ENCODE measurements at places on chromosomes 6 and 20. TPM values are rescaled to one million over a fixed set of nuclear protein-coding genes. Genes with fewer than 3 reads are reported as not detected.

NKX2-4 gene
- not detected for total RNA-seq

SYCP2L gene
- 1.3 TPM for total RNA-seq

FAM209B gene
- not detected for total RNA-seq

SOX12 gene
- total RNA-seq, result 43.8 TPM

KIAA0408 gene
- total RNA-seq, result 0.74 TPM

OPN5 gene
- not detected for total RNA-seq

HUS1B gene
- total RNA-seq, result 1.7 TPM

KCNK5 gene
- not detected for total RNA-seq

TGM3 gene
- total RNA-seq, result not detected

DNA sequence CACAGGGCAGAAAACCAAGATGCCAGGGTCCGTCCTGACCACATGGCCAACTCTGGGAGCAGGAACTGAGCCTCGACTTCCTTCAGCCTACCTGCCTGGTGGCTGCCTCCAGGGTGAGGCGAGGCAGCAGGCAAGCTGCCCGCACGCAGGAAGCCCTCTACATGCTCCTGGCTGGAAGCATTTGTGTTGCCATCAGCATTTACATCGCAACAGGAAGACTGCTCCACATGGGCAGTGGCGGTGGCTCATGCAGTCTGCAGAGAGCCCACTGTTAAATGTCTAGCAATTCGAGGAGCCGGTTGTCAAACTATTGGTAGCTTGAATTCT lies 233.8 kb downstream of the SYNDIG1 start:
- DNase-seq, result no peak

DNA sequence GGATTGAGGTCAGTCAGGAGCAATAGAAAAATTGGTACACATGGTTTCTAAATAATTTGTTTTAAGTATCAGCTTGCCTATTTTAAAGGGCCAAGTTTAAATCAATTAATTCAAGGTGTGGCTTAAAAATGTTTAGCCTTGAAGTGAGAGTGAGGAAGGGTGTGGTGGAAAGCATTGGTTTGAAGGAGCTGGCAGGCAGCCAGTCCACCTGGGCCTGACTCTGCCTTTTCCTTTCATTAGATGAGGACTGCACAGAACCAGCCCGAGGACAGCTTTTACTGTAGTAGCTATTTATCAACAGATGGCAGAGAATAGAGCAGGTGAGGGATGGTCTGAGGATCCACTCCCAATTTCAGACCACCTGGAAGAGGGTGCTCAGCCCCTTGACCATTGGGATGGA lies 42.4 kb downstream of the DHX35 start:
- no peak for DNase-seq

- no peak for DNase-seq
Measured at GRCh38 chr20:14830466-14830865, 493.1 kb upstream of the FLRT3 start.

GRCh38 chr20:10802236-10802635 lies 128.4 kb upstream of the JAG1 start:
- DNase-seq, result no peak

GRCh38 chr6:137217801-137218472 lies 1.2 kb downstream of the IFNGR1 start:
- DNase-seq, result peak; percentile 55

- DNase-seq, result no peak
Measured at GRCh38 chr6:126107475-126108166, 121.3 kb downstream of the TRMT11 start.

DNA sequence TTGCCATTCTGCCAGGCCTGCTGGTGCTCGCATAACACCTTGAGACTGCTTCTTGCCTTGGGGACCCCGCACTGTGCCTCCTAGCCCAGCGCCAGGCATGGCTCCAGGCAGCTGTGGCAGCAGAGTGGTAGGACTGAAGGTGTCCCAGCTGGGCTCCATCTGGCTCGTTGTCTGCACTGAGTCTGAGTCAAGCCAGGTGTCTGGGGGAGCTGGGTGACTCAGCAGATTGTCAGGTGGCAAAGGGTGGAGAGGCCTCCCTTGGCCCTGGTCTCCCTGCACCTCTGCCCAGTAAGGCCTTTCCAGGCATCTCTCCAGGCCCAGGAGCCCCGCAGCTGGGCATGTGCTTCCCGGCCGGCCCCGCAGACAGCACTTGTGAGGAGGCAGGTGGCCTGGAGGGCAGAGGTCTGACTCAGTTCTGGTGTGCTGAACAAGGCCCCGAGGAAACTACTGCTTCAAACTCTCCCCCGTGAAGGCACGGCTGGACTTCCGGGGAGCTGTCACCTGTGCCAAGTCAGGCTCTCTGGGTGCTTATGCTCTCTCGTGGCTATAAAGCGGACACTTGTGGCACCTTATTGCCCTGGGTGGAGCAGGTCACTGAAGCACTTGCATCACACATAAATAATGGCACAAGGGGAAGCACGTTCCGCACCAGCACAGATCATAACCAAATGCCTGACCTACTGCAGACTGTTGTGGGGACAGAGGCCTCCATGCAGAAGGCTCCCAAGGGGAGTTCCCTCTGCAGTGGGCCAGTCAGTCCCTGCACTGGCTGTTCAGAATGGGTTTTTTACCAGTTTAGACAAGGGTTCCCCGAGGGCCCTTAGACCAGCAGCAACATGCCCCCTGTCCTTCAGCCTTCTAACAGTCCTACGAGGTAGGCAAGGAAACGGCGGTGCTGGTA lies 27.5 kb downstream of the FOXC1 start:
- DNase-seq, result peak; percentile 4

DNA sequence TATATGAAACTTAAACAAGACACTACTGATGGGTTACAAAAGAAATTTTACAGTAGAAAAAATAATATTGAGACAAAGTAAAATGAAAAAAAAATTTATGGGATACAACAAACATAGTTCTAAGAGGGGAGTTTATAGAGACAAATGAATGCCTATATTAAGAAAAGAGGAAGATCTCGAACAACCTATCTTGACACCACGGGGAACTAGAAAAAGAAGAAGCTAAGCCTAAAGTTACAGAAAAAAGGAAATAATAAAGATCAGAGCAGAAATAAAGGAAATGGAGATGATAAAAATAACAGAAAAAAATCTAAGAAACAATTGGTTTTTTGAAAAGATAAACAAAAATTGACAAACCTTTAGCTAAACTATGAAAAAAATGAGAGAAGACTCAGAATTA lies 9.1 kb upstream of the ECHDC1 start:
- no peak for DNase-seq

- DNase-seq, result peak; percentile 84
Measured at GRCh38 chr20:35992713-35993335, 24.4 kb downstream of the CNBD2 start.

DNA sequence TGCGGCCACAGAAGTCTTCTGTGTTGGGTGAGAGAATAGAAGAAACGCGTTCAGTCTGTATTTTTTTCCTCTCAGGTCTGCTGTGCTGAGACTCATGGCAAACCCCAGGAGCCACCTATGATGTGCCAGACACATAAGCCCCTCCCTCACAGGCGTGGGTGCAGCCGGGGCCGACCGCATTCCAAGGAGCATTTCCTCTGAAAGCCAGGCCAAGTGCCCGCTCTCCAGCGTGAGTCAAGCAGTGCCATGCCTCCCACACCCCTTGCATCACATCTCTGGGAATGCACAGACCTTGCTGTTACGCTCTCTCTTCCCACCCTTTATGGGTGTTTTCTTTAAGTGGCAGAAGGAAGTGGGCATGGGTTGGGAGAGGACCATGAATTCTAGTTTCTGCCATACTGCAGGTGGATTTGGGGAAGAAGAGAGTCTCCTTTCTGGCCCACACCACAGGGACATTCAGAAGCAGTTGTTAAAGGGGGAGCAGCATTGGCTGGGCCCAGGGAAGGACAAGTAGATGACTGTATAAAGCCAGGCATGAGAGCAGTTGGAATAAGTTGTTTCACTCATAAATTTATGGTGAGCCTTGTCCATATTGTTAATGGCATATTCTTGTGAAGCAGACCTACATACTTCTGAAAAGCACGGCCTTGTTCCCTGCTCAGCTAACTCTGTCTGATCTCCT lies 37.1 kb upstream of the TFAP2A start:
- DNase-seq, result no peak

DNA sequence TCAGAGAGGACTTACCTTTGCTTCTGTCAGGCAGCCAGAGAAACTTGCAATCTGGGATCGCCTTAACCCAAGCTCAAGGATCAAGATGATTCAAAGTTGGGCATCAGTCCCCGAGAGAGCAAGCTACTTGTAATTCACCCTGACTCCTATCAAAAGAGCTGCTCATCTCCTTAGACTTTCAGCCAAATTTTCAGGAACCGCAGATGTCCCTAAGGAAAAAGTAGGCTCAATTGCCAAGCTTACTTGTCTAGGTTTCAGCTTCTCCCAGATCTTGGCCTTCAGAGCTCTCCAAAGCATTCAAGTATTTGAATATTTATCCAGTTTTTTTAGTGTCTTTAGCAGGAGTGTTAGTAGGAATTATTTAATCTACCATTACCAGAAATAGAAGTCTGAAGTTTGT lies 434.1 kb upstream of the MMS22L start:
- no peak for DNase-seq

DNA sequence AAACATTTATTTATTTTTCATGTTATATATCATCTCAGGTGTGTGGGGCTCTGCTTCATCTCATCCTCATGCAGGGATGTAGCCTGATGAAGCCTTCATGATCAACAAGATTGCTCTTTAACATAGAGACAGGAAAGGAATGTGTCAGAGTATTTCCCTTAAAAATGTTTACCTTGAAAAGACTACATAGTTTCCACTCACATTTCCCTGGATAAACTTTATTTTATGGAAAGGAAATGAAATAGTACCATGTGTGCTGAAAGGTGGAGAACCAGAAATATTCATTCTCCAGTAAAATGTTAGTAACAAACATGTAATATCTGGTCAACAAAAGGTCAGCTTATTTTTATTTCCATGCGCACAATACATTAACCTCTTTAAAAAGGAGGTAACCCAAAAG lies 155.8 kb downstream of the GRM1 start:
- no peak for DNase-seq

- DNase-seq, result no peak
Measured at GRCh38 chr6:126696921-126697693, 357.2 kb downstream of the CENPW start.

DNA sequence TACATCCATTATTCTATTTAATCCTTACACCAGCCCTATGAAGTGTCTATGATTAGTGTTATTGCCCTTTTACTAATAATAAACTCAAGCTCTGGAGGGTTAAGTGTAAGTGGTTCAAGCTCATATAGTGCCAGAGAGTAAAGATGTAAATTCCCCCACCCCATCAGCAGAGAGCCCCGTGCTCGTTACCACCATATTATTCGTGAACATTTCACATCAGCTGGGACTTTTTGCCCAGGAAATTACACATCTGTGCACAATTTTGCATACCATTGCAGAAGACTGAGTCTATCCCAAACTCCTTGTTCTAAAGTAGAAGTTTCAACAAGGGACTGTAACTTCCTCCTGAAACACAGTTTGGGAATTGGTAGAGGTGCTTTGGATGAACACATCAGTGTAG lies 220.1 kb downstream of the BCAS1 start:
- no peak for DNase-seq

DNA sequence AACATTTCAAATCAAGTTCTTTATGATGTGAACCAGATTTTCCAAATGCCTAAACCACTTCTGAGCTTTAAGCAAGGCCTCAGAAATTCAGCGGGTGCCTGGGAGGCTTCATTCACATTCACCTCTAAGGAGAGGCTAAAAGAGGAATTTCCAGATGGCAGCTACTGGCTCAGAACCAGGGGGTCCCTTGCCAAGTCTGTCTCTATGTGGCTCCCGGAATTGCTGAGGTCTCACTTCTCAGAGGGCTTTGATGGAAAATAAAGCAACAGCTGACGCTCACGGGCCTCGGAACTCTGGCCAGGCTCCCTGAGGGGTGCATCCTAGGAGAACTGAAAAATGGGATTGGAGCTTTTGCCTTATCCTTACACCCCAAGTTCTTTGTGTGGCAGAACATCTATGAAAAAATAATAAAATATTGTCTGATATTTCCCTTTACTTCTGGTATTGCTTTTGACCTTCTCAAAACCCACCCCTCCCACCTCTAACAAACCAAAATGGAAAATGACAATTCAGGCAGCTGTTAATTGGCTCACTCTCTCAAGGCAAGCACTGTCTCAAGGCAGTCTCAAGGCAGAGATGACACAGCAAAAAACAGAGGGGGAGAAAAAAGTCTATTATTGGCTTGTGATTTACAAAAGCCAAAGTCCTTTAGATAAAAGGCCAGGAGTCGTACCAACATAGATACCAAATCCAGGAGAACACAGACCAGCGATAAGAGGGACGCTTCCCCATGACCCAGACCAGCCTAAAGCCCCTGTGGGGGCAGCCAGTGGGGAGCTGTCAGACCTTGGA lies 21.8 kb upstream of the LRRN4 start:
- no peak for DNase-seq

GRCh38 chr6:149233056-149233715 lies 84.3 kb upstream of the TAB2 start:
- DNase-seq, result no peak

- no peak for DNase-seq
Measured at GRCh38 chr20:38148328-38149102, 16.6 kb downstream of the TGM2 start.

DNA sequence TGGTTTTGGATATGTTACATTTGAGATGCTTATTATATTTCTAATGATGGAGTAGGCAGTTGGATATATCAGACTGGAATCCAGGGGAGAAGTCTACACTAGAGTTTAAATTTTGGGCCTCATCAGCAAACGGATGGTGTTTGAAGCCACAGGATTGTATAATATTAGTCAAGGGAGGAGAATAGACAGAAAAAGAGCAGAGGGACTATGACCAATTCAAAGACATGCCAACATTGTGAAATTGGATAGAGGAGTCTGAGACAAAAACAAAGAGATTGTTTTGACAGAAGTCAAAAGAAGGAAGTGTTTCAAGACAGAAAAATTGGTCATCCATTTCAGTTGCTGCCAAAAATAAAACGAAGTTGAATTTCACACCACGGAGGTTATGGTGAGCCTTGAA lies 66.5 kb downstream of the NOX3 start:
- no peak for DNase-seq

GRCh38 chr6:166112580-166112979 lies 55.1 kb downstream of the TBXT start:
- no peak for DNase-seq

GRCh38 chr20:51036226-51036625 lies 13.3 kb upstream of the KCNG1 start:
- no peak for DNase-seq

DNA sequence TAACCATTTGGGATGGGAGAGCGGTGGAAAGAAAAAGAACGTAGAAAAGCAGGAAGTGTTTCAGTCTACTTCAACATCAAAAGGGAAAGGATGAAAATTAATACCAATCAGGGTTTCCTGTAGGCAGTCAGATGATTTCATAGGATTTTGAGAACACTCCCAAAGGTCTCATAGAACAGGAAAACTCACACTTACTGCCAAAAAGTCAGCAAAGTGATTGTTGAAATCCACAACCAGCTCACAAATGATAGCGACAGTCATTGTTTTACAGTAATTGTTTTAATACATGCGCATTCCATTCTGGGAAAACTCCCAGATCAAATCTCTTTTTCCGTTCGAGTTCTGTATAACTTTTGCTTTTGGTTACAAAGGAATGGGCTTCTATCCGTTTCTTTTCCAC lies 5.3 kb upstream of the CNKSR3 start:
- no peak for DNase-seq

GRCh38 chr20:415820-416322 lies 7.8 kb downstream of the RBCK1 start:
- DNase-seq, result no peak
